ENCODE measurements at places on chromosomes 6 and 20. TPM values are rescaled to one million over a fixed set of nuclear protein-coding genes. Genes with fewer than 3 reads are reported as not detected.

The LY86 gene
- 2.2 TPM for total RNA-seq

- peaks cover 3% of the 10 kb centered on the region for H3K27me3 ChIP-seq
- no peaks in the 10 kb centered on the region for H3K36me3 ChIP-seq
- no peak overlapping the region for H3K4me3 ChIP-seq
- no peak for DNase-seq
- no peak overlapping the region for H3K27ac ChIP-seq
These were observed 202.1 kb downstream of the NFATC2 start for GRCh38 chr20:51340451-51340840.

GRCh38 chr20:56617489-56617888 lies 11.6 kb upstream of the TFAP2C start:
- no peaks in the 10 kb centered on the region for H3K4me1 ChIP-seq
- no peak overlapping the region for H3K4me3 ChIP-seq
- no peak overlapping the region for H3K27ac ChIP-seq
- H3K36me3 ChIP-seq, result no peaks in the 10 kb centered on the region
- DNase-seq, result no peak

The SULF2 gene
- 0.71 TPM for total RNA-seq

DNA sequence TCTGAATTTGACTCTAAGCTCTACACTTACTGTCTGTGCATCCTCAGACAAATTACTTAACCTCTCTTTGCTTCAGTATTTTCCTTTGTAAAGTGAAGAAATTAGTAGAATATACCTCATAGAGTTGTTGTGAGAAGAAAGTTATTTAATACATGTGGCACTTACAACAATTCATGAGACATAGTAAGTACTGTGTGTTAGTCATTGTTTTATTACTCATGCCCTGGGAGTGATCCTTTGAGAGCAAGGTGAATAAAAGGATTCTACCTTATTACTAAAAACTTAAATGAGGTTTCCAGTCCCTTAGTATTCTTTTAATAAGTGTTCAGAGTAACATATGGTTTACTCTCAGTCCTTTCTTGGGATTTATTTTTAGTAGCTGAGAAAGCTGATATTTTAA lies 233.6 kb upstream of the MAP3K7 start:
- H3K27me3 ChIP-seq, result no peaks in the 10 kb centered on the region
- DNase-seq, result no peak
- no peaks in the 10 kb centered on the region for H3K36me3 ChIP-seq
- H3K27ac ChIP-seq, result no peak overlapping the region
- H3K4me3 ChIP-seq, result no peak overlapping the region

DNA sequence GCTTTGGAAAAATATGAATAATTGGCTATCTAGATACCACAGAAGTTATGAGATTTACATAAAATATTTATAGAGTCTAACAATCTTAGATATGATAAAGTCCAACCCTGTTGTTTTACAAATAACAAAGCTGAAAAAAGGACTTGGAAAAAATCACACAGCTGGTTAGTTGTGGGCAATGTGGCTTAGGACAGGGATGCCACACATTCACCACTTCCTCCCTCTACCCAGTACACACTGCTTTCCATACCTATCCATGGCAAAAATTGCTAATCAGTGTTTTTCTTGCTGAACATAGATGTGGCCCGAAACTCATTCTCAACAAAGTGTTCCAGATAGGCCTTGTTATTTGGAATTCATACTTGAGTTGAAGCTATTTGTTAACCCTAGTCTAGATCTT lies 147.3 kb upstream of the BMP5 start:
- H3K27ac ChIP-seq, result no peak overlapping the region
- H3K36me3 ChIP-seq, result no peaks in the 10 kb centered on the region
- no peak for DNase-seq
- no peak overlapping the region for H3K4me3 ChIP-seq
- H3K27me3 ChIP-seq, result no peaks in the 10 kb centered on the region
- no peaks in the 10 kb centered on the region for H3K4me1 ChIP-seq

- H3K27me3 ChIP-seq, result peaks cover 4% of the 10 kb centered on the region
- DNase-seq, result no peak
- H3K4me3 ChIP-seq, result no peak overlapping the region
- H3K4me1 ChIP-seq, result no peaks in the 10 kb centered on the region
These were observed 18.7 kb downstream of the SRXN1 start for GRCh38 chr20:634148-634925.

- no peaks in the 10 kb centered on the region for H3K4me1 ChIP-seq
- no peaks in the 10 kb centered on the region for H3K27me3 ChIP-seq
- no peak overlapping the region for H3K27ac ChIP-seq
- DNase-seq, result no peak
- no peaks in the 10 kb centered on the region for H3K36me3 ChIP-seq
These were observed 31.6 kb upstream of the PRL start for GRCh38 chr6:22328474-22328873.

- peak; percentile 56 for DNase-seq
- H3K27ac ChIP-seq, result peak overlapping the region; percentile 96
- H3K4me3 ChIP-seq, result peak overlapping the region; percentile 16
- H3K4me1 ChIP-seq, result peaks cover 69% of the 10 kb centered on the region
- H3K36me3 ChIP-seq, result no peaks in the 10 kb centered on the region
These were observed 157.4 kb upstream of the ZNF217 start for GRCh38 chr20:53750827-53751619.

The TMEM217 gene
- 2.1 TPM for total RNA-seq

DNA sequence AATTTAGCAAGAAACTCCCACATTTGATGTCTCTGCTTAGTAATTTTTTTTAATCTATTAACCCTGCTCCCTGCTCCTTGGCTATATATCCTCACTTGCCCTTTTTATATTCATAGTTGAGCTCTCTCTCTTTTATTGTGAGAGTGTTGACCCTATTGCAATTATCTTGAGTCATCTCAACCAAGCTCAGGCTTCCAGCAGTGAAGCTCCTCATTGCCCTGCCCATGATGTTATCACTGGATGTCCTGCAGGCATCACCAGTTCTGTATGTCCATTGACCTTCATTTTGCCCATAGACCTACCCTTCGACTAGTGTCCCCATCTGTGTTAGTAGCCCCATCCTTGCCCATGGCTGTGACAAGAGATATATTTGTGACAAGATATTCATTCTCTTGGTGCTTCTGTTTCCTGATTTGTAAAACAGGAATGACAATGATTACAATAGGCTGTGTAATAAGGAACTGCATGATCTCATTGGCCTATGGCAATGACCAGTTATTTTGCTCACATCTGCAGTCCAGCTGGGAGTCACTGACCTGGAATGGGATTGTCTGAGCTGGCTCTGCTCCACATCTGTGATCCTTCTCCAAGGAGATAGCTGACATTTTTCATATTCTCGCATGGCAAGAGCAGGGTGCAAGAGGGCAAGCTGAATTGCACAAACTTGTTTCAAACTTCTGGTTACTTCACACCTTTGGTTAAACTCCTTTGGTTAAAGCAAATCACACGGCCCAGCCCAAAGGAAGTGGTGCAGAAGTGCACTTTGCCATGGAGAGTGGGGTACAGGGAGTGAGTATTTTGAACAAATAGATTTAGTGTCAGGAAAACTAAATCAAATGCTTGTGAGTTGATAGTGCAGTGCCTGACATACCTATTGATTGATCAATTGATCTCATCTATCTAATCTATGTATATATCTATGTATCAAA lies 47.7 kb upstream of the CST5 start:
- no peaks in the 10 kb centered on the region for H3K27me3 ChIP-seq
- H3K4me3 ChIP-seq, result no peak overlapping the region
- H3K36me3 ChIP-seq, result no peaks in the 10 kb centered on the region
- peaks cover 19% of the 10 kb centered on the region for H3K4me1 ChIP-seq

All from activated CD4-positive, alpha-beta memory T cell treated with anti-CD3 and anti-CD28 coated beads, Interleukin-2, amount 10 ng/mL, durations not matched to agents 7 days and 5 days (primary cell).